ENCODE measurements at places on chromosomes 11 and 22.

- peak; percentile 19 for DNase-seq
Measured at GRCh38 chr11:206526-207207, 532 bp downstream of the BET1L start.

DNA sequence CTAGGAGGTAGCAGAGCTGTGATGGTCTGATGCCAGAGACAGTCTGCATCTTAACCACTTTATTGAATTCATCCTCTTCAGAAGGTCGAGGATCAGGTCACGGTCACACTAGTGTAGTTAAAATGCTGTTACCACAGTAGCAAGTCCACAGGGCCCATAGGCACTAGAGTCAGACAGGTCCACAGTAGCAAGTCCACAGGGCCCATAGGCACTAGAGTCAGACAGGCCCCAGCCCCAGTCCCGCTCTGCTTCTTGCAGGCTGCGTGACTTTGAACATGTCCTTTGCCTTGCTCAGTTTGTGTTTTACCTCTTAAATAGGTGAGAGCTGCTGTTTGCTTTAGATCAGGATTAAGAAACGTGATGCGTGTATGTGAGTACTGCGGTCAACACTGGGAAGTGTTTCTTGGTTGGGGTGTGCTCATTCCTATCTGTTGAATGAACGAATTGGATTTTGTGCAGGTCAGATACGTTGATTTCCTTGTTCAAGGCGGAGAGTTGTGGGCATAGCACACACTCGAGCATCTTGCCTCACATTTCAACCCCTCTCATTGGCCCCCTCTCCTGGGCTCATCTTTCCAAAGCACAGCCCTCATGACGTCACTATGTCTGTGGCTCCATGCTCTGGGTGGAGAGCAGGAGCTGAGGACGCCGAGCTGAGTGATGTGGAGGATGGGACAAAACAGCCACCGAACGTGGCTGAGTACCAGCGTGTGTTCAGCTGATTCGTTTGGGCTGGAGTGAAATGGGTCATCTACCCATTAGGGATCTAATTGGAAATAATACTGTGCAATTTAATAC is 191.7 kb downstream of the TBC1D22A start:
- no peak for DNase-seq

DNA sequence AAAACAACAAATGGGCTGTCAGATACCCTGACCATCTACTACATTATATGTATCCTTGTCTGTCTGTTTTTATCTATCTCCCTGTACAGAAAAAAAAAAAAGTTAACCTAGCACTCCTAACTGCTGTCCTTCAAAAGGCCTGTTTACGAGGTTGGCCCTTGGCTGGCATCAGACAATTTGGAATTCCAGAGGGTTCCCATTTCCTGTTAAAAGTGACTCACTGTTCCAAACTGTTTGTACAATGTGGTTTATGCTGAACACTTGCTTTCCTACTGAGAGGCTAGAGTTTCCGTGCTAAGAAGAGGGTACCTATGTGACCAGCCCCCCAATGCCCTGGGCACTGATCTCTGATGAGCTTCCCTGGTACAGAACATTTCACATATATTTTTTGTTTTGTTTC is 65.9 kb upstream of the HMGXB4 start:
- DNase-seq = no peak

DNA sequence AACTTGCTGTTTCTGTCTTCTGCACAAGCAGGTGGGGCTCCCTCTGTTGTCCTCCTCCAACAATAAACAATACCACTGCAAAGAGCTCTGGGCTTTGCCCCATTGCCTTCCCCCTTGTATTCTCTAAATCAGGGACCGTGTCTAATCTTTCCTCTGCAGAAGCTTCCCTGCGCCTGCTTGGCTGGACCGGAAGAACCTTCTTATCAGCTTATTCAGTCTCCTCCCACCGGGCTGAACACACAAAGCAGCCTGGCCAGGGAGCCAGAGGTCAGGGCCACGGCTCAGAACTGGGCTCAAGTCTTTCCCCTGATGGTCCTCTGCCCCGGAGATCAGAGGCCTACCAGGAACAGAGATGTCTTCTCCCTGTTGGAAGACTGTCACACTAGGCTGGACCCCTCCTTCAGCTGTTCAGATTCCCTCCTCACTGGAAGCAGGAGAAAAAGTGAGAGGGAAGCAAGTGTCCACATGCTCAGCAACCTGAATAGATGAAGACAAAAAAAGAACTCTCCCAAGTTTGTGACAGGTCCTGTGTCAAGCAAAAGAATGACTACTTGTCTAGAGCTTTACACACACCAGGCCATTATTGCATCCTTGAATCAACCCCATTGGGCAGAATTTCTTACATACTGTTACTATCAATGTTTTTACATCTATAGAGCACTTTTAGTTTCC is 63.7 kb downstream of the RAB30 start:
- no peak for DNase-seq

GRCh38 chr11:125944350-125945010 is 1.4 kb upstream of the VSIG10L2 start:
- DNase-seq = no peak

DNA sequence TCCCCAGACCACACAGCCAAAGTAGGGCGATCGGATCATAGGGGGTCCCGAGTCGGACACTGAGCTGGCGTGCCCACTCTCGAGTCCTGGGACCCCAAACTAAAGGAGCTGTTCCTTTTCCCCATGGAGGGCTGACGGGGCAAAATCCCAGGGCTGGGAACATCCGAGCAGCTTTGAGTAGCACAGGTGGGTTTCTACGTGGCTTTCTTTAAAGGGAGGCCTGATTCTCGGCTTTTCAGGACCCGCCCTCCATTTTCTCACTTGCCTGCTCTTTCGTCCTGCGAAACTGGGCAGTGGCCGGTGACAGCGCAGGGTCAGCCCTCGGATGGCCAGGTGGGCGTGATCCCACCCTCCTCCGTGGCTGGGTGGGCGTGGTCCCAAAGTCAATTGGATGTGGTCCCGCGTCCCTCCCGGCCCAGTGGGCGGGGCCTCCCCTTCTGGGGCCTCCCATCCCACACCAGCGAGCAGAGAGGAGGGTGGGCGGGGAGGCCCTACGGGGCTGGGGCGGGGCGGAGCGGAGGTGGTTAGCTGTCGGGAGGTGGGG is 17.5 kb upstream of the TXNRD2 start:
- no peak for DNase-seq

- no peak for DNase-seq
Measured at GRCh38 chr22:20132686-20133246, 1.2 kb downstream of the ZDHHC8 start.

- no peak for DNase-seq
Measured at GRCh38 chr11:134038897-134039470, 29.9 kb upstream of the JAM3 start.

DNA sequence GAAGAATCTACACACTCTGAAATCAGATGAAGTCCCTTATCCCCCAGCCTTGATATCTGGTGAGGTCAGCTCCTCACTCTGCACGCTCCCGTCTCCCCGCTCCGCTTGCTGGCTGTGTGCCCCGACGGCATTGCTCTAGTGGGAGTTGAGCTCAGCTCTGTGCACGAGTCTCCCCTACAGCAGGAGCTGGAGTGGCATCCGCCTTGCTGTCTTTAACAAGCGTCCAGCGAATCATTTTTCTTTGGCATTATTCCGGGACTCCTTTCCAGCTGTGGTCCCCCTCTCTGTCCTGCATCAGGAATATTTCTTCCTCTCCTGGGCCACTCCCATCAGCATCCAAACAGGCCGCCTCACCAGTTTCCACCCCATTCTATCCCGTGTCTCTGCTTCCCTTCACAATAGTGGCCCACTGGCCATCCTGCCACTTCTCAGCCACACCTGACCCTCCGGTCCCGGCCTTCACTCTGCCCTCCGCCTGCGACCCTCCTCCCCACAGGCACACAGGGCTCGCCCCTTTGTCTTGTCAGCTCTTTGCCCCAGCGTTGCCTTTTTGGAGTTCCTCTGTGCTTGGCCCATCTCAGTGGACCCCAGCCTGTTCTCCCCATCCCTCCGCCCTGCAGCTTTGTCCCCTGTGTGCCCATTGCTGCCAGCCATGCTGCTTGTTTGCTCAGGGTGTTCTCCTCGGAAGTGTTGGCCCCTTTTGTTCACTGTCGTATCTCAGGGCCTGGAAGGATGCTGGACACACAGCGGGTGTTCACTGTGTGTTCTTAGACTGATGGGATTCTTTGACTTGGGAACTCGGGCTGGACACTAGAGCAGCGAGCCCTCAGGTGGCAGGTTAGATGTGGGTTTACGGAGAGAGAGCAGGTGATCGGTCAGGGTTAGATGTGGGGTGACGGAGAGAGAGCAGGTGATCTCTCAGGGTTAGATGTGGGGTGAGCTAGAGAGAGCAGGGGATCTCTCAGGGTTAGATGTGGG is 441.8 kb downstream of the TBC1D22A start:
- DNase-seq = no peak

DNA sequence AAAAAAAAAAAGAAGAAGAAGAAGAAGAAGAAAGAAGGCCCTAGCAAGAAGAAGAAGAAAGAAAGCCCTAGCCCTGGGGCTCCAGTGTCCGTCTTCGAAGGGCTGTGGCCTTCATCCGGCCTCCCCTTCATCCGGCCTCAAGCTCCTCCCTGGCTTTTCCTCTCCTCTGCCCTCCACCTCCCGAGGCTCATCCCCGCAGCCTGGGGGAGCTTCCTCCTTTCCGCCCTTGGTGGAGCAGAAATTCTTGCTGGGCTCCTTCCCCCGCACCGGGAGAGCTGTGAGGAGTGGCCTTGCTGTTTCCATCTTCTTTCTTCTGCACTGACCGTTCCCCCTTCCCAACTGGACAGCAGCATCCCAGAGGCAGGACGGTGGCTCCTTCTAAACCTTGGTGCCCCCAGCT is 9.5 kb upstream of the LTO1 start:
- DNase-seq = no peak

DNA sequence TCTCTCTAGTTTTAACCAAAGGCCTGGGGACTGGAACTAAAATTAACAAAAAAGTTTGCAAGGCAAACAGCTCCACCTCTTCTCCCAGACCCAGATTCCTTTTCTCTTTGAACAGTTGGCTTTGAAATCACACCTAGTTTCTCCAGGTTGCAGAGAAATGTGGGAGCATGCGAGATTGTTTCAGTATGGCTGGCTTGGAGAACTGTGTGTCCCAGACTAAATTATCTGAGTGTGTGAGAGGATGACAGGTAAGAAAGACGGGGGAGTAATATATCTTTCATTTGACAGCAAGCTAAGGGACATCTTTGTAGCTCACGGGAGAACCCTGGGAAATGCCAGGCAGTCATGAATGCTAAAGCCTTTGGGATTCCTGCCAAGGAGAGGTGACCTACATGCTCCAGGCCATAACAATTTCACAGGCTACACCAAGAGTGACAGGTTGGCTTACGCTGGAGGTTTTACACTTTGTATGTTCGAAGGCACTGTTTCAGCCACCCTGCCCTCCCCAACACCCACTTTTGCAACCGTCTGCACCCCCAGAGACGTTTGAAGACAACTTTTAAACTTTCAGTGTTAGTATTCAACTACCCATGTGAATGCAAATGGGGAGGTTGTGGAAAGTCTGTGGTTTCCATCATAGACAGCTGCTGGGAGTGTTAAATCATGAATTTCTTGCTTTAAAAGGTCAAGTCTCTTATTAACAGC is 109.3 kb upstream of the SNX19 start:
- DNase-seq = no peak

DNA sequence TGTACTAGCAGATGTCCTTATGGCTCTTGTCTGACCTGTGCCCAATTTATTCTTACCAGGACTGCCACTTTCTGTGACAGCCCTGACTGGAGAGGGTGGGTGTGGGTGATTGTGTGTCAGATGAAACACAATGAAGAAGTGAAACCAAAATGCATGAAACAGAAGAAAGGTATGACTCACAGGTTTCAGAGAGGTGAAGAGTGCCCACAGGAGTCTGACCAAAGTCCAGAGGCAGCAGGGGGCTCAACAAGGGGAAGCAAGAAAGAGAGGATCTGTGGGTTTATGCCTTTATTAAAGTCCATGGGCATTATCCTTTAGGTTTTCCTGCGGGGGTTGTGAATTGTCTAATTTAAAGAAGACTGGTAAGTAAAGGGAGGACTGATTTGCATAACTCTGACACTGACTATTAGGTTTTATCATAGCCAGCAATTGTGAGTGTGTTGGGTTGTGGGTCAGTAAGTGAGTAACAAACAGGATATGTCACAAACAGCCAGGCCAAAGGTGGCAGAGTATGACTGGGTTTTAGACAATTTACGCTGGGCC is 3.9 kb upstream of the OR4C6 start:
- no peak for DNase-seq

DNA sequence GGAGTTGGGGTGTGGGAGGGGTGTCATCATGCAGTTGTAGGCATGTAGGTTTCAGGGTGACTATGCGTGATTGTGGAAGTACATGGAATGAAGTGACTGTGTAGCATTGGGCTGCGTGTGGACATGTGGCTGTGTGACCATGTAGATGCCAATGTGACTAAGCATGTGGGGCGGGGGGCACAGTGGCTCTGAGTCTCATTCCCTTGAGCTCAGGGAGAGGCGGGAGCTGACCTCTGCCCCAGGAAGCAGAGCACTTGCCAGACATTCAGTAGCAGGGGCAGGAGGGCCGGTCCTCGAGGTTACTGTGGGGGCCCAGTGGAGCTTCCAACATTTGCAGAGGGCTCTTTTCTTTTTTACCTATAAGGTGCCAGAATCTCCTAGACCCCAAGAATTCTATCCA is 440 bp upstream of the KLHL35 start:
- no peak for DNase-seq

DNA sequence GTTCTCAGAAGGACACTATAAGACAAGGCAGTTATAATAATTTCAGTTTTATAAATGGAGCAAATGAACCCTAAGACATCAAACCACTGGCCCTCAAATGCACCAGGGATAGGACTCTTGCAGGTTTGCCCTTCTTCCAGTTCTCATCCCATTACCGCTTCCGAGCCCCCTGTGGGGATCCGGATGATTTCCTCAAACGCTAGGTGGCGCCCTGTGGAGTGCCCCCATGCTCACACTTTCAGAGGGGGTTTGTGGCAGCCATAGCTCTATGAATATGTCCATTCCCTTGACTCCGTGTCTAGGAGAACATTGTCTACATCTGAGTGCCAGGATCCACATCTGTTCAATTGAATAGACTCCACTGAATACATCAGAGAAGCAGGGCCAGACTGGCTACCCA is 816.3 kb downstream of the NTM start:
- DNase-seq = no peak

DNA sequence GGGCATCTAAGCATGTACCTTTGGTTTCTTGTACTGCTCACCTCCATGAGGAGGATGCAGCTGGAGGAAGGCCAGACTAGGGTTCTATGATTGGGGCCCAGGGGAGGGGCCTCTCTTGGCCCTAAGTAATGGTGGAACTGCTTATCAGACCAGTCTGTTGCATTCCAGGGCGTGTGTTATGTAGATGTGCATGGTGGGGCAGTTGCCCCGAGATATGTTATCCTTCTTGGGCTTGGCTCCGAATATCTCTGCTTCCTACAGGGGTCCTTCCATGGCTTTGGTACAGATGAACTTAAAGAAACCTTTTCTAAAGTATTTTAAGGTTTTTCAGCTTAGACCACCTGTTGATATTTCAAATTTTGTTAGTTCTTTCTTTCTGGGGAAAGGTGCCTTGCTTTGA is 126.0 kb downstream of the SWAP70 start:
- no peak for DNase-seq

GRCh38 chr11:84543367-84544159 is 1083.6 kb downstream of the DLG2 start:
- DNase-seq = no peak

- DNase-seq = no peak
Measured at GRCh38 chr22:44224166-44224565, 43.4 kb downstream of the PARVG start.

- DNase-seq = no peak
Measured at GRCh38 chr11:98561252-98561651, 459.5 kb upstream of the CNTN5 start.
